ENCODE measurements at places on chromosomes 13 and 19.

DNA sequence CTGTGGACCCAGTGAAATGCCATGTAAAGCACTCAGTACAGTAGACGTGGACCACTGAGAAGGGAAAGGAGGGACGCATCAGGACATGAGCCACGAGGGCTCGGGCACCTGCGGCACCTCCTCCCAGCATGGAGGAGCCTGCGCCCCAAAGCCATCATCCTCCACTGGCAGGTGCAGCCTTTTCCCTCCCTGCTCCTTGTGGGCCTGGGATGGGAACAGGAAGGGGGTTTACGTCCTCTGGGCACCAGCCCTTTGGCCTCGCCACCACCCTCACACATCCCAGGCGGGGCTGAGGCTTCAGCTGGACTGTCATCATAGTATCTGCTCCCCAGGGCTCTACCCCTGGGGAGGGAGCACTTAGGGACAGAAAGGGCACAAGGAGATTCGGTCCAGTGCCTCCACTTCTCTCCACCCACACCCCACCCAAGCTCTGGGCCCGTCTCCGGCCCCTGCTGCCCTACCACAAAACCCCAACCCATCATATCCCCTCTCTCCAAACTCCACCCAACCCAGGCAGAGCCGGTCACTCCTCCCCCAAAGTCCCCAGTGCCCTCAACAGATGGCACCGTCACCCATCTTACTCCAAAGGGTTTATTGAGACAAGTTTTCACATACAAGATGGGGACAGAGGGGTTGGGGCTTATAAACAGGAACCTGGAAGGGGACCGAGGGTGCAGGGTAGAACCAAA lies 2.2 kb upstream of the PRKD2 start:
- no peak for DNase-seq

DNA sequence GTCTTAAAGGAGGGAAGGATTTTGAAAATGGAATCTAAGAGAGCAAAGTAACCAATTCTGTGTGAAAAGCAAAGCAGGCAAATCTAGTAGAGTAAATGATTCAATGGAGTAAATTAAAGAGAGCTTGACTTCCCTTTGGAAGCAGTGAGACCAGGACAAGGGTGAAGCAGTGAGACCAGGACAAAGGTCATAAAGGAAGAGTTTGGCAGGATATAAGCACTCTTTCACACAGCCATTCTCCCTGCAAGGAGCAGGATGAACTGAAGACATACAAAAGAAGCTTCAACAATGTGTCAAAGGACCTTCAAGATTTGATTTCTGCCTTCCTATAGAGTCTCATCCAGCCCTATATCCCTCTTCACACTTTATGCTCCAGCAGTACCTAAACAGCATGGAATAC lies 123.8 kb downstream of the ENOX1 start:
- no peak for DNase-seq

DNA sequence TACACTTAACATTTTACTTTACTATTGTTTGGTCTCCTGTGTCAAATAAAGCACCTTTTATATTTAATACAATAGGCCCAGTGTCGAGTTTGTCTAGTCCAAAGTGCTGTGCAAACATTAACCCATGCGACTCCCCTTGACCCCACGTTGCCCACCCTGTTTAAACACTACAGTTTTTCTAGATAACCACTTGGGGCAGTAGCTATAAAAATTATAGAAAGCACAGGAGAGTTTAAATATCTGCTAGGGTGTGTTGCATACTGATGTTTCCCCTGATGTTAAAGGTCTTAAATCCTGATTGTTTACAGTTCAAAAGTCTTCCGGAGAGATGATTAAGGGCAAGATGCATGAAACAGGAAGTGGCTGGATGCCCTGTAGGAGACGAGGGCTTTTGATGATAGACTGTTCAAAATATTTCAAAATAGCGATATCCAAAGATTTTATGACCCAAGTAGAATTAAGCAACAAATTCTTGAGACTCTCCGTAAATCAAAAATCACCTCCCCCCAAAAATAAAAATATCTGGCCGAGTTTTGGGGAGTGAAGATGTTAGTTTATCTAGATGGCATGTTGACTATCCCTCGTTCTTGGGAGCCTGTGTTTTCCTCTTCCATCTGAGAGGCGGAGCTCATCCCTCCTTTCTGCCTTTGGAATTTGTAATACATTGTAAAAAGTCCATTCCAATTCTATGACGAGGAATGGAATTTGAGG lies 167.1 kb downstream of the FGF9 start:
- no peak for DNase-seq

DNA sequence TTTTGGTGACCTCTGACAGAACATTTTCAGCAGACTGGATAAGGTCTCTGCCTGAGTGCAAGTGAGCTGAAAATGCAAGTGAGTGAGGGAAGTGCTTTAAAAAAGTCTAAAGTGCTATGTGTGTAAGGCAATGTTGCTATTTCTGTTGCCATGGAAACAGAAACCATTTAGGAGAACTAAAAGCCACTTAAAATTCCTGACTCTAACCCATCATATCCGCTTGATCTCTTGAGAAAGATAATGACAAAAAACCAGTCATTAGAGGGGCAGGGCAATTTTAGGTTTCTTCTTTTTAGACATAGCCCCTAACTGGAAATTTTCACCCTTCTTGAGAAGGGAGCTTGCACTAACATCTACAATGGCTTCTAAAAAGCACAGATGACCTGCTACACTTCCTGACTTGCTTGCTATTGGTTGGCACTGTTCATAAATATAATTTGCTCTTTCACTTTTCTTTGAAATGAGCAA lies at the start of gene CYSLTR2:
Gene CYSLTR2, plus strand, starts transcription at position 458 of the 468 bp plus-strand sequence. CDS start 52,889 bp downstream, outside the sequence.
- DNase-seq = no peak

DNA sequence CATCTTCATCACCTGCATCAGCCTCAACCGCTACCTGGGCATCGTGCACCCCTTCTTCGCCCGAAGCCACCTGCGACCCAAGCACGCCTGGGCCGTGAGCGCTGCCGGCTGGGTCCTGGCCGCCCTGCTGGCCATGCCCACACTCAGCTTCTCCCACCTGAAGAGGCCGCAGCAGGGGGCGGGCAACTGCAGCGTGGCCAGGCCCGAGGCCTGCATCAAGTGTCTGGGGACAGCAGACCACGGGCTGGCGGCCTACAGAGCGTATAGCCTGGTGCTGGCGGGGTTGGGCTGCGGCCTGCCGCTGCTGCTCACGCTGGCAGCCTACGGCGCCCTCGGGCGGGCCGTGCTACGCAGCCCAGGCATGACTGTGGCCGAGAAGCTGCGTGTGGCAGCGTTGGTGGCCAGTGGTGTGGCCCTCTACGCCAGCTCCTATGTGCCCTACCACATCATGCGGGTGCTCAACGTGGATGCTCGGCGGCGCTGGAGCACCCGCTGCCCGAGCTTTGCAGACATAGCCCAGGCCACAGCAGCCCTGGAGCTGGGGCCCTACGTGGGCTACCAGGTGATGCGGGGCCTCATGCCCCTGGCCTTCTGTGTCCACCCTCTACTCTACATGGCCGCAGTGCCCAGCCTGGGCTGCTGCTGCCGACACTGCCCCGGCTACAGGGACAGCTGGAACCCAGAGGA lies 2.6 kb downstream of the P2RY11 start:
- DNase-seq = no peak

GRCh38 chr19:57443121-57443696 lies 8.1 kb downstream of the ZNF749 start:
- DNase-seq = no peak

GRCh38 chr13:71797517-71797916 lies 69.5 kb downstream of the DACH1 start:
- DNase-seq = no peak

- no peak for DNase-seq
Observed at GRCh38 chr13:114023716-114024602, 50.1 kb upstream of the C13orf46 start.

DNA sequence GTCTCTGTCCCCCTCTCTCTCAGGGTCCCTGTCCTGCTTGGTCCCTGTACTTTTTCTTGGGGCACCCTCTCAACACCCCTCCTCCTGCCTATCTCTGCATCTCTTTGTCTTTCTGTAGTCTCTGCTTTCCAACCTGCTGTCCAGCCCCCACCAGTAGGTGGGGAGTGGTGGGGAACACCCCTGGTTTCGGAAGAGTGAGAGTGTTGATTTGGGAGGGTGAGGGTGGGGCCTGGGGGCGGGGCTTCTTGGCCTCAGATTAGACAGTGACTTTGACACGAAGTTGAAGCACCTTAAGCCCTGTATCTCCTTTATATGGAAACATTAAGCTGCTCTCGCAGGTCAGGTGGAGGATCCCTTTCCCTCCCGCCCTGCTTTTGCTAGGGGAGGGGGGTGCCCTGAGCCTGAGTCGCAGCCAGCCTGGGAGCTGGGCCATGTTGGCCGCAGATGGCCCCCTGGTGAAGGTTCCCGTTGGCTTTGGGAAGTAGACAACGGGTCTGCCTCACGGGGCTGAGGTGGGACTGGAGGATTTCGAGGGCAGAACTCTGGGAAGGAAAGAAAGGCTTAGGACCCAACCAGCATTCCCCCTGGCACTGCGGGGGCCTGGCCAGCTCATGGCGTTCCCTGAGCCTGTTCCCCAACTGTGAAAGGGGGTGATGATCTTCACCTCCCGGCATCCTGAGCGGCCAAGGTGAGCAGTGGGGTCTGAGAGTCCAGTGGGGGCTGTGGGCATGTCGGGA lies at the start of gene KCNJ14:
Gene KCNJ14, plus strand, starts transcription at position 404 of the 737 bp plus-strand sequence. CDS start 6,151 bp downstream, outside the sequence.
- no peak for DNase-seq

DNA sequence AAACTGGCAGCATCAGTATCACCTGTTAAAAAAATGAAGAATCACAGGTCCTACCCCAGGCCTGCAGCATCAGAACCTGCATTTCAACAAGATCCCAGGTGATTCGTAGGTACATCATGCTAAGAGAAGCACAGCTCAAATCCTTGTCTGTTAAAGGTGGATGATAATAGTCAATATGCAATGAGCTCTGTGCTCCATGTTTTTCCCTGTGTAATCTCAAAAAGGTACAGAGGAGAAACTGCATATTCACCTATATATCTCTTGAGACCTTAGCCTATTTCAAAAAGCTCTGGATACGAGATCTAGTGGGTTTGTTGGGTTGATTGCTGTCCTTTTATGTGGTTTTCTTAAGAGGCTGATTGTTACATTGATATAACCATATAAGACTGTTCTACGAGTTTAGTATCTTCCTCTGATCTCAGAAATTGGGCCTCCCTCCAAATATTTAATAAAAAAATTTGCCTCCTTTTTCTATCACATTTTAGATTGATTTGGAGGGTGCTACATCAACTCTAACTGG lies 148.9 kb downstream of the DCT start:
- DNase-seq = peak; percentile 13

- no peak for DNase-seq
Observed at GRCh38 chr19:39405958-39406655, 540 bp upstream of the ZFP36 start.

- peak; percentile 14 for DNase-seq
Observed at GRCh38 chr19:19911150-19911549, 10.4 kb downstream of the ZNF93 start.

DNA sequence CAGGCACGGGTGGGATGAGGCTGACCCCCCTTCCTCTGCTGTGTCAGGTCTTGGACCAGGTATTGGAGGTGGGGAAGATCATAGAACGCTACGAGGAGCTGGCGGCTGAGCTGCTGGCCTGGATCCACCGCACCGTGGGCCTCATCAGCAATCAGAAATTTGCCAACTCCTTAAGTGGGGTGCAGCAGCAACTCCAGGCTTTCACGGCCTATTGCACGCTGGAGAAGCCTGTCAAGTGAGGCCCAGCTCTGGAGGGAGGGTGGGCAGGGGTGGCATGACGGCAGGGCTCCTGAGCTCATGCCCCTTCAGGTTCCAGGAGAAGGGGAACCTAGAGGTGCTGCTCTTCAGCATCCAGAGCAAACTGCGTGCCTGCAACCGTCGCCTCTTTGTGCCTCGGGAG lies 35.3 kb downstream of the SPTBN4 start:
- DNase-seq = no peak

DNA sequence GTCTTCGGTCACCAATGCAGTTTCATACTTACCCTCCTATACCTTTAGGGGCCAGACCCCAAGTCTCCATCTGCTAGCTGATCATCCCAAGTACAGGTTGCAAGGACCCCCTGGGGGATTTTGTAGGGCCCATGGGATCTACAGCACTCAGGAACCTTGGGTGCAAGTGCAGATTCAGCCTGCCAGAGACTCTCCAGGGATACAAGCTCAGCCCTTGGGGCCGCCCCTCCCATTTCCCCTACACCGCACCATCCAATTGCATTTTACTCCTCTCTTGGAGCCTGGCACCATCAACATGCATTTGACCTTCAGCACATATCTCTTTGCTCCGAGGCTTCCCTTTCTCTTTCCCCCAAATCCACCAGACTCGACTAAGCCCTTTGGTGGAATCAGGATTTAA lies 154.7 kb upstream of the ZNF536 start:
- no peak for DNase-seq

GRCh38 chr13:83274679-83275078 lies 607.6 kb downstream of the SLITRK1 start:
- DNase-seq = no peak

DNA sequence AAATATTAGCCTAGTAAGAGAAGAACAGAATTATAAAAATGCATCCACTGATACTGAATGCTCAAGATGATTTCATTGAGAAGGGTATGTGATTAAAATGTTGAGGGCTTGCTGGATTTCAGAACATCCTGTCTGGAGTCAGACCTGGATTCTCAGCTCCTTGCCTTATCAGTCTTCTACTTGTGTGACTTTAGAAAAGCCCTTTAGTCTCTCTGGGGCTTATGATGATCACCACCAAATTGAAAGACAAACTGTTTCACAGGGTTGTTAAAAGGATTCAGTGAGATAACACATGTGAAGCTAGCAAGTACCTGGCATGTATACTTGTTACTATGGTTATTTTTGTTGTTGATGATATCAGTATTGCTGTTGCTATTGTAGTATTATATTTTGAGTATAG lies 118.4 kb downstream of the GPC6 start:
- DNase-seq = no peak
